ENCODE measurements at places on chromosomes 2 and 18.

DNA sequence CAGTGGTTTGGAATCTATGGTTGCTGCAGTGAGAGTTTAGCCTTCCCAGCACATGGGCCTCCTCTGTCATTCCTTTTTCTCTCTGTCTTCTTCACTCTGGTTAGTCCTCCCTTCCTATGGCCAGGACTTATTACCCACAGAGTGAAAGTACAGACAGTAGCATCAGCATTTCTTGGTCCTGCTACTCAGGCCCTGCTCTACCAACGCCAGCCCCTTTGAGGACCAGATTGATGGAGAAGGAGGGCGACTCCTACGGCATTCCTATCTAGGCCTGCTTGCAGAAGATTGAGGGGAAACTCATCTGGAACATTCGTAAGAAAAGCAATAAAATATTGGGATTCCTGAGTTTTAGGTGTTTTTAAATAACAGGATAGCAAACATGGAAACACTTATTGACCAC is 43.5 kb downstream of the BMP10 start:
- no peak for DNase-seq

GRCh38 chr2:165725421-165725820 is 68.6 kb downstream of the GALNT3 start:
- no peak for DNase-seq

- DNase-seq: no peak
Measured at GRCh38 chr2:33015421-33016142, 68.8 kb downstream of the LTBP1 start.

DNA sequence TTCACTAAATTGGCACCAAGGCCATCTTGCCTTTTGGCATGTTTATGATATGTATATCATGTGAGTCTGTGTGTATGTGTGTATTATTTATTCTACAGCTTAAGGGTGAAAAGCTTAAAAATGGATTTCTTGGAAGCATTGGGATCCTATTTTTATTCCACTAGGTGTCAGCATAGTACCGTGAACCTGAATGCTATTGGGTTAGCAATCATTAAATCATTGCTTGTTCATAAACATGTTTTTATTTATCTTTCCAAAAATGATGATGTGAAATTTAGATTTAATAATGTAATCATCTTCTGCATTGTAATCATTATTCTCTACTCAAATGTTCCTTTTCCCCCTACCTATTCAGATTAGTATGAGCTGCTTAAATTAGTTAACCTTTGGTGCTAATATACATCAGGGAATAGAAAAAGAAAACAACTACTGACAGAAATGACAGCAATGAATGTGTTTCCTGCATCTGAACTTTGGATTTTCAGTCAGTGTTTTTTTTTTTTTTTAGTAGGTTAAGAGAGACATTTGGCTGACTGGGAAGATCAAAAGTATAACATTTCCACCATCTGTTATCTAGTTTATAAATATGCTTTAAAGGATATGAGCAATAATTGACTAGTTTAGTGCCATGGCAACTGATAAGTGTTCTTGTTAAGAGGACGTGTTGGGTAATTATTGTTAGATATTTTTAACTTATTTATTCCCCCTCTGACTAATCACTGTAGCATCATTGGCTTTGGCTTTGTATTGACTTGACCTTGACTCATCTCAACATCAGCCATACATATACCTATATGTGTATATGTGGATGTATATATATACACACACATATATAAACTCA is 14.1 kb upstream of the ZSWIM2 start:
- DNase-seq: no peak

DNA sequence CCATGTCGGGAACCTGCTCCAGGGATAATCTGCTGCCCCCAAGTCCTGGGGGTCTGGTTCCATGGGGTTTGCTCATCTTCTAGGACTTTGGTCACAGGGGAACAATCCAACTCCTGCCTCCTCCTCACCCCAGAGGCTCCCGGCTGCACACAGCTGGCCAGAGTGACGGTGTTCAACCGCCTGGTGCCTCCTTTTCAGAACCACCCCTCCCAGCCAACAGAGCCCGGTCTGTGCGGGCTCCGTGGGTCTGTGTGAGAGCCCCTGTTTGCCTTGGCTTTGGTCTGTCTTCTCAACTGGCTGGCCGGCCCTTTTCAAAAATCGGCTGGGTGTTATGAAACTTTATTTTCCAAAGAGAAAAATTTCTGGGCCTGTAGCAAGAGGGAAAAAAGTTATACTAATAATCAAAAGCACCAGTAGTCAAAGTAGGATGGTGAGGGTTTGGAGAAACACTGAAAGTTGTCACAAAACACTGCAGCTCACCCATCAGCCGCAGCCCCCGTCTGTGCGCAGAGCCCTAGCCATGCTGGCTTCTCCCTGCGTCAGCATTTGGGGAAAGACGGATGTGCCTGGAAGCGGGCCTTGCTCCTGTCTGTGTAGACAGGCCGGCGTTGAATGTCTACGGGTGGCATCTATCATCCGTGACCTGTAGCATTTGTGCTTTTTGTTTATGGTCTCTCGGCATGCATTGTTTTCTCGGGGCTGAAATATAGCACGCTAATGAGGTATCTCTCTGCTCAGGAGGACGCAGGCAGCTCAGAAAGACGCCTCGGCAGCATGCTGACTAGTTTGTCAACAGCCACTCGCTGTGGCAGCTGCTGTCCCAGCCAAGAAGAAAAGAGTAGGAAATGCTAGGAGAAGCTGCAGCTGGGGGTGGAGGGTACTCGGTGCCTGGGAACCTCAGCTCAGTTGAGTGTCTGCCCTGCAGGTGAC is 138.6 kb downstream of the GLI2 start:
- no peak for DNase-seq

- no peak for DNase-seq
Measured at GRCh38 chr2:148935791-148936190, 60.8 kb downstream of the KIF5C start.

- no peak for DNase-seq
Measured at GRCh38 chr2:204796581-204796980, 251.3 kb downstream of the PARD3B start.

DNA sequence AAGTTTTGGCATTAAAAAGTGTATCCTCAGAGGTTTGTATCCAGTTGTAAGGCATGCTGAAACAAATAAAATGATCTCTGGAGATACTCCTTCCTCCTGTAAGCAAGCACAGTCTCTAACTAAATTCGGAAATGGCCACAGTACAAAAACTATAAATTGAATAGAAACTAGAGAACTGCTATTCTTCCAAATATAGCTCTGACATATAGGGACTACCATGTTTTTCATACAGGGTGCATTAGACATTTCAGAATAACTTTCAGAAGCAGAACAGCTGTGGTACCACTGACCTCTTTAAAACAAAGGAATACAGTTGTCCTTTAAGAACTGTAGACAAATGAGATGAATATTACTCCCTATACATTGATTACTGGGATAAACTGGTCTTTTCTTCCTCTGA is 568.5 kb downstream of the ARHGAP15 start:
- no peak for DNase-seq

DNA sequence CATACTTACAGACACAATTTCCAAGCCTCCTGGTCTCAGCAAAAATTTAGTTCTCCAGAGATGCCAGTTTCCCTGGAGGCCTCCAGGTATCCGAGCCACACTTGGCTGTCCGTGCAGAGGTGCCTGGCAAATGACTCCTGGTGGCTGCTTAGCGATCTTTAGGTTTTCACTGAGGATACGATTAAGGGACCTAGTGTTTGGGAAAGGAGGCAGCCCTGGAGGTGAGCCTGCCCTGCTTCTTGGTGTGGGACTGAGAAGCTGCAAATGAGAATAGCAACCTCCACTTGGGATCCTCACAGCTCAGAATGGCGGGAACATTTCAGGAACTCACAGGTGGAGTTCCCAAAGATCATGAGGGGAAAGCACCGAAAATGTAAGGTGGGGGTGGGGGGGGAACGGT is 217.6 kb downstream of the ALPK2 start:
- DNase-seq: no peak

DNA sequence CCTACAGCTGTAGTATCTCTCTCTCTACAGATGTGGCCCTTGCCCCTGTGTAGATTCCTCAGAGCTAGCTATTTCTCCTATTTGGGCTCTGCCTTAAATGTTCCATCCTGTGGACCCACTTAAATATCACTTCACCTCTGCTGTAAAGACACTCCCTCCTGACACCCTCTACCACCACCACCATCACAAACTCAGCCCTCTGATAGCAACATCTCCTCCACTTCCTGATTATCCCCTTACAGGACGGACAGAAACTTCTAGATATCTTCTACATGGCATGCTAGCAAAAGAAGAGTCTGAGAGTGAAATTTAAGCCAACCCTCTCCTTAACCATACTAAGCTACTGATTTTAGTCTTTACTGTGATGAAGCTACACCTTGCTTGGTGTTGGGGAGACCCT is 3.2 kb upstream of the MAPRE2 start:
- no peak for DNase-seq

DNA sequence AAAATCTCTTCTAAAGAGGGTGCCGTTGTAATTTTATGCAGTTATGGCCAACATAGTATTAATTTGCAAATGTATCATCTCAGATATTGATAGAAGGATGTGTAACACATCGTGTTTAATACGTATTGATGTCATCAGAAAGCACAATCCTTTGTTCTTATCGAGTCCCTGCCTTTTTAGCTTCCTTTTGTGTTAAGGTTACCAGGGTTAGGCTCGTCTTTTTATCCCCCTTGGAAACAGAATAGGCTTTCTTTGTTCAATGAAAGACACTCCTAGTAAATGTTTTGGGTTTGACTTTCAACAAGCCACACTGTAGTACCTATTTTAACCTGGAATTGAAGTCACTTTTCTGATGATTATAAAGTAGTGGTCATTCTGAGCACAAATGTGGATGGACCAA is 136.2 kb downstream of the WDR7 start:
- DNase-seq: no peak

- no peak for DNase-seq
Measured at GRCh38 chr2:220985561-220985960, 586.5 kb downstream of the EPHA4 start.

DNA sequence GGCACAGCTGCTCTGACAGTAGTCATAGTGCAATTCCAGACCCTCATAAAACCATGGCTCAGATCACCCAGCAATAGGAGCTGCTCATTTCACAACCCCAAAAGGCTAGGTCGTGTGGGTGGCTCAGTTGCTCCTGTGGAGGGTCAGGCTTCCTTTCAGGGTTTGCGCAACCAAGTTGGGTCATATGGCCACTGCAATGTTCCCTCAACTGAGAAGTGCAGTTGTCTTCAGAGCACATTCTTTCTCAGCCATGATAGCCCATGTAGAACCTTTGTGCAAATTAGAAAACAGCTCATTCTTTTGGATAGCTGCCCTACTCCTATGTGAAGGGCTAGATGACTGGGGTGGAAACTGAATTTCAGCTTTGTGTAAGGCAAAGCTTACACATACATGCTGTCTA is 3.2 kb downstream of the SERPINB13 start:
- no peak for DNase-seq

DNA sequence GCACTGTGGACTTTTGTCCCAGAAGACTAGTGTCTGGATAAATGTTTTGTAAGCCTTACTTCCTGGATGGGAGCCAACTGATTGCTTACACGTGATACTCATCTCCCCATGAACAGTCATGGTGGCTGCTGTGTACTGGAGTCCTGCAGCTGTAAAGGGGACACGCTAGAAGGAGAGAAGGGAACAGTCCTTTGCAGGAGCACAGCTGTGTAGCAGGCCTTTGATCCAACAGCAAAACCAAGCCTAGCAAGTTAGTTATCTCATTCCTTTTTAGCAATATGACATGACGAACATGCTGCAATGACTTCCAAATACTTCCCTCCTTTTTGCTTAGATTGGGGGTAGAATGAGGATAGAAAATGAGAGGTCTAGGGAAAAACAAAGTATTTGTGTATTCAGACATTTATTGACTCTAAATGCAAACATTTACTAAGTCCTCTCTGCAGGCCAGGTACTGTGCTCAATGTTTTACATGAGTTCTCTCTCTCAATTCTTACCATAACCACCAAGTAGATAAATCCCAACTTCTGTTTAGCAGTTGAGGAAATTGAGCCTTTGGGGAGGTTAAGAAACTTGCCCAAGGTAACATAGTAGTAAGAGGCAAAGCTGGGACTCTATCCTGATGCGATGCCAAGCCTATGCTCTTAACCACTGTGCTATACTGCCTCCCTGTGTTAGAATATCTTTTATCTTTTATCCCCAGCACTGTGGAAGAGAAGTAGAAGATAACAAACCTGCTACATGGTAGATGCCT is 55.4 kb upstream of the CD28 start:
- DNase-seq: peak; percentile 4

DNA sequence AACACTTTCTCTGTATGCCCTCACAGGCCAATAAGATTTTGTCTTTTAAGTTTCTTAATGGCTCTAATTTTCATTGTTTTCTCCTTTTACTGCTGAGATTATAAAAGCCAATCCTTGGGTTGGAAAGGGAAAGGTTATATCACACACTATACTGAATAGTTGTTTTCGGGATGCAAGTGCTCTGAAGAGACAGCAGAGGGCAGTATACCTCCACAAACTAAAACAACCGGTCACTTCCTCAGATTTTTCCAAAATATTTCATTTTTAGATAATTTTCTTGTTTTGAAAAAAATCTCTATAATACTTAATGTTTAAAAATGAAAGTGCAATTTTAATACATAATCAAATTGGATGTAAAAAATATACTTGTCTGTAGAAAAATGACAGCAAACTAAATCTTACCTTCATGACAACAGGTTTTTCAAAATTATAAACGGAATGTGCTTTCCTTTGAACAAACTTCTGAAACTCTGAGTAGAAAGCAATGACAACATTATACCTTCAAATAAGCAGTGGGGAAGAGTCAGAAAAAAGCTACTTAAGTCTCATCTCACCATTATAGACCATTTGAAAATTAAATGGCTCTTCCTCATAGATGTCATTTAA is 82.7 kb downstream of the ORC4 start:
- no peak for DNase-seq

DNA sequence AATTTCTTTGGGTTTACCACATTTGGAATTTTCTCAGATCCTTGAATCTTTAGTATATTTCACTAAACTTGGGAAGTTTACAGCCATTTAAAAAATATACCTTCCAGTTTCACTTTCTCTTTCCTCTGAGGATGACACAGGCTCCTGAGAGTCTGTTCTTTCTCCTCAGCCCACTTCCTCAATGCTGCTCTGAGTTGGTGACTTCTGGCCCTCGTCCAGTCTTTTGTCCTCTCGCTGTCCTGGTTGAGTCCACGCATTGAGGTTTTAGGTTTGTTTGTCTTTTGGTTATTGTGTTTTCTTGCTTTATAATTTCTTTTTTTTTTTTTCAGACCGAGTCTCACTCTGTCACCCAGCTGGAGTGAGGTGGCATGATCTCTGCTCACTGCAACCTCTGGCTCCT is 40.7 kb upstream of the GALR1 start:
- DNase-seq: no peak

GRCh38 chr18:31497404-31497835 is 557 bp upstream of the DSG2 start:
- no peak for DNase-seq

- no peak for DNase-seq
Measured at GRCh38 chr2:159832858-159833257, 34.9 kb upstream of the CD302 start.

- no peak for DNase-seq
Measured at GRCh38 chr18:25326361-25326952, 25.5 kb downstream of the ZNF521 start.

DNA sequence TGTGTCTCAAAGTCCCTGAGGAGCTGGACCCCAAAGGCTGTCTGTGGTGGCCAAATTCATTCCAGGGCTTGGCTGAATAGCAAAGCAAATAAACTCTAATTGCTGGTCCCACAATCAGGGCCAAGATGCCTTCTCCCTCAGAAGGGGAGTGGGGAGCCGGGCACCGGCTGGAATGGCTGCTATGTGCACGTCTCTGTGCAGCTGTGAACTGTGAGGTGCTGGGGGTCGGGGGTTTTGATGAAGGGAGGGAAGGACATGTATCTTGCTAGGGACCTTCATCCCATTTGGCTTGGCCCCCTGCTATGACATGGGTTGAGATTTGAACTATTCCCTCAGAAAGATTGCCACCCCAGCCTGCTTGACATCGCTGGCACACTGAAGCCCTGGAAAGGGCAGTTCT is 60.4 kb downstream of the CIB4 start:
- no peak for DNase-seq
